ENCODE measurements at places on chromosomes 4 and X. TPM values are rescaled to one million over a fixed set of nuclear protein-coding genes. Genes with fewer than 3 reads are reported as not detected.

Gene CCDC110
- 2.0 TPM for total RNA-seq

Gene LDB2
- total RNA-seq = 44.7 TPM

Gene TMEM47
- total RNA-seq = 105 TPM

Gene ZAR1
- not detected for total RNA-seq

Gene PHOX2B
- total RNA-seq = not detected

Gene PHKA1
- 3.6 TPM for total RNA-seq

Gene CYSLTR1
- not detected for total RNA-seq

Gene HTRA3
- total RNA-seq = 10.4 TPM

Gene CT45A5
- total RNA-seq = not detected

Gene CLTRN
- total RNA-seq = 0.28 TPM

Gene TMEM164
- 12.1 TPM for total RNA-seq

Gene COL25A1
- total RNA-seq = 0.57 TPM
